Activated T-cell treated with anti-CD3 and anti-CD28 coated beads for 24 hours (primary cell): ENCODE measurements at places on chromosomes 6 and 20.

DNA sequence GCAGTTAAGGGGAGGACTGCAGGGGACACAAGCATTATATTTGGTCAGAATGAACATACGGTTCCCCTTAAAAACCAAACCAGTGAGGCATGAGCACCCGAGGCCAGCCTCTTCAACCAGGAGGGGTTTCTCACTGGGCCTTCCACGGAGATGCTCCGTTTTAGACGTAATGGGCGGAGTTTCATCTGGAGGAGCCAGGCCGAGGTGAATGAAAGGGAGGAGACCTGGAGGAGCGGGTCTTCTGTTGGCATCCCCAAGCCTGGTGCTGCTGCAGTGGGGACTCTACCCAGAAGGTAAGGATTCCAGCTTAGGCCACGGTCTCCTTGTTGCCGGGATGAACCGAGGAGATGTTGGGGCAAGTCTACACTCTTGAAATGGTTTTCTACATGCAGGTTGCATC, 47.4 kb downstream of the ADNP start:
- no peak for DNase-seq

DNA sequence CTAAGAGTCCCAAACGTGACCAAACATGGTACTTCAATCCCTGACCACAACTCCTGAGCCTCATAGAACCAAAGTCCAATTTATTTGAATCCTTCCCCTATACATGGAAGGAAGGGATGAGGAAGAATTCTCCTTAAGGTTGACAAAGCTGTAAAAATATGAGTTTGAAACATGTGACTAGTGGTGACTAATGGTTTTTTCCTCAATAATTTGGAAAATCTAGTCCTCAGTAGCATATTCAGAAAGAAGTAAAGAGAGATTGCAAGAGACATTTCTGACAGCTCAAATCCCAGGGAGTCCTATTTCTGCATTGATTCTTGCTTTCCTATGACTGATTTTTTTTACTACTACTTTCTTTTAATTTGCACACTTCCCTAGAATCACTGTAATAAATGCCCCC, 443.7 kb downstream of the FRK start:
- no peak for DNase-seq

DNA sequence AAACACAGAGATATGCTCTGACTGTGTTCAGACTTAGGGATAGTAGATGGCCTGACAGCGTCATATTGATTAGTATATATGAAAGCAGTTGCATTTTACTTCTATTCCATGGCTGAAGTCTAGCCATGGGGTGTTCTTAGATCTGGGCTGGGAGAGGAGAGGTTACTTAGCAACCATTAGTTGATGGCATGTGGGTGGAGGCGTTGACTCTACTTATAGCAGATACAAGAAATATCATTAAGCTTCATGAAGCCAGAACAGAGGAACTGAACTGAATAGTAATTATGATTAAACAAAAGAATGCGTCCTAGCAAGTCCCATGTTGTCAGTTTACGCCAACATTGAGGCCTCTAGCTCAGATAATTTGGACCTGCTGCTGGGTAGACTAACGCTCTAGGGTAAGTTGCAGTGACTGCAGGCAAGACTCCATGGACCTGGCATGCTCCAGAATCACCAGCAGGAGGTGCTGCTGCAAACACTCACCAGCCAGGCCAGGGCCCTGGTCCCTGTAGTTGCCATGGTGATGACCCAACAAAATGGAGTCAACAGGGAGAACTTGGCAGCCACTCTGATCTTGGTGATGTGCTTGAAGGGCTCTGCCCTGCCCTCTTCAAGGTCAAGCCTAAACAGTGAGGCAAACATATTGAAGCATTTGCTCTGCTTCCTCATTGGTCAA, 477.3 kb downstream of the PREX1 start:
- no peak for DNase-seq

- no peak for DNase-seq
These were observed 303.5 kb upstream of the TSHZ2 start for GRCh38 chr20:52668626-52669025.

DNA sequence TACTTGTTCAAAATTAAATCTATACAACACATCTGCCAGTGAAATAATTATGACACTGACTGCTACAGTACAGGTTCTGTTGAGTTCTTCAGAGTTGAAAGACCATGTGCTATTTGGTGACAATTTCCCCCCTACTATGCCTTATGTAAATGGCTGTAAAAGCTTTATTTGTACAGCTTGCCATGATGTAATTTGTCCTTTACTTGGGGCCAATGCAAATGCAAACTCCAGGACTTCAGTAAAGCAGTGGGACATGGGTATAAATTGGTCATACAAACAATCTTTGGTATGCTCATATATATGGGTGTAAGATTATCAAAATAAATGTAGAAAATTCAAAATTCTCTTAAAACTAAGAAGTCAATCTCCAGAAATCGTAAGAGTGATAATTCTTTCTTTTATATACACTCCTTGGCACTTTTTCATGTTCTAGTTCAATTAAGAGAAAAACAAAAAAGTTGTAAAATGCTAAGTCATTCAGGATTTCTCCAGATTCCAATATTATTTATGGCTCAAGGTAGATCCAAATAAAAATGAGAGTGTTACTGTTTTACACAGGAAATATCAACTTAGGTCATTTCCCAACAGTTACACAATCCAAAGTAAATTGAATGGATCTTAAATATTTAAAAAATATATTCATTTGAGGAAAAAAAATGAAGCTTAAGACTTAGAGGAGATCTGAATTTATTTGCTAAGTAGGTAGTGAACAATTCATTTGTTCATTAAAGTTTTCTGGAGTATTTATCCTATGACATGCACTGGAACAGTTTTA, 1310.5 kb upstream of the CITED2 start:
- no peak for DNase-seq

- DNase-seq: no peak
These were observed 71.5 kb downstream of the LYRM2 start for GRCh38 chr6:89566930-89567629.

- no peak for DNase-seq
These were observed 194.8 kb downstream of the SLC24A3 start for GRCh38 chr20:19407196-19407595.

DNA sequence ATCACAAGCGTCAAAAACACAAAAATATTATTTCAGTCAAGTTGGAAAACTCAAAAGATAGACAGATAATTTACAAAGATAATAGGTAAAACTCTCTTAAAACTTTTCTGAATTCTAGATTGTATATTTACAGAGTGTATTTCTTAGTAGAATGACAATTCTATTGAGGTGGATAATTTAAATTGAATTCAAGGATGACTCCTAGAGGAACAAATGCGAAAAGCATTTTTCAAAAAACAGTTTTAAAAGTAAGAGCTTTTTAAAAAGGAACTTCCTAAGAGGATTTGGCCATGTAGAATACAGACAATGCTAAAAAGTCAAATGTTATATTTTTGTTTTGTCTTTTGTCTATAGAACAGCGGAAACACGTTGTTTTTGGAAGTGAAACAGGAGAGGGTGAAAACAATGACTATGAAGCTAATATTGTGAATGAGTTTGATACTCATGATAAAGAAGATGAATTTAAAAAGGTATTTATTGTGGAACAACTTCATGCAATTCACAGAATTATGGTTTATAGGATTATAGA, 90.1 kb downstream of the DNAH8 start:
- no peak for DNase-seq

DNA sequence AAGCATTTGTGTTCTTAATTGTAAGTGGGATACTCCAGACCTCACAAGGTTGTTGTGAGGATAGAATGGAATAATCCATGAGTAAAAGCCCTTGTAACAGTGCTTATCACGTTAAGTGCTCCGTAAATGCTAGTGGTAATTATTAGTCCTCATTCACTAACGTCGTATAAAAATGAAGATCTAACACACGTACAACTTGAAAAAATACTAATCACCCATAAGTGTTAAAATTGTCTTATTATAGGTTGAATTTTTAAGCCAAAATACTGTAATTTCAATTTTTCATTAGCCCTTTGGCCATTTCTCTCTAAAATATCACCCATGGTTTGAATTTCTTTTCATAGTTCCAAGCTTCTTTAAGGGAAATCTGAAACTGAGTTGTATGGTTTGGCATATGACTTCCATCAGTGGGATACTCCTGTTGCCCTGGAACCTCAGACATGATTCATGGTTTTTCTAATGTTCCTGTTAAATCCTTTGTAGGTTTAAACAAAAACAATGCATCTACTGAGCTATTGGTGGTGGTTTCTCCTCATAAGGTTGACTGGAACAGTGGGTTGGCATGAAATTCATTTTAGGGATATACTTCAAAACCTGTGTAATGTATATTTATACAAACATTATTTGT, 19.1 kb downstream of the XRN2 start:
- no peak for DNase-seq
